ENCODE measurements at places on chromosomes 13 and 19.

DNA sequence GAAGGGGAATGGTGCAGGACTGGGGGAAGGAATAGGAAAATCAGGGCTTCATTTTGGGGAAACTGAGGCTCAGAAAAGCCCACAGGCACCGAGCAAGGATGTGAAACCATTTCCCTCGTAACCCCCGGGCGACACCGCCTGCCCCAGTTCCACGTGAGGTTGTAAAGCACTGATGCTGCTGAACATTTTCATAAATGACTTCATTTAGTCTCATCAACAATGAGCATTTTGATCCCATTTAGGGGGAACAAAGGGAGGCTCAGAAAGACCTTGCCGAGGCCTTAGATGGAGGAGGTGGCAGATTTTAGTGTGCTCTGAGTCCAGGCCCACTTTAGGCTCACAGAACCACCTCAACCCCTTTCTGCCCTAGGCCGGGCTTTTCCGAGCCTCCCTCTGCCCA lies 20.5 kb upstream of the FBXO27 start:
- no peak for DNase-seq

DNA sequence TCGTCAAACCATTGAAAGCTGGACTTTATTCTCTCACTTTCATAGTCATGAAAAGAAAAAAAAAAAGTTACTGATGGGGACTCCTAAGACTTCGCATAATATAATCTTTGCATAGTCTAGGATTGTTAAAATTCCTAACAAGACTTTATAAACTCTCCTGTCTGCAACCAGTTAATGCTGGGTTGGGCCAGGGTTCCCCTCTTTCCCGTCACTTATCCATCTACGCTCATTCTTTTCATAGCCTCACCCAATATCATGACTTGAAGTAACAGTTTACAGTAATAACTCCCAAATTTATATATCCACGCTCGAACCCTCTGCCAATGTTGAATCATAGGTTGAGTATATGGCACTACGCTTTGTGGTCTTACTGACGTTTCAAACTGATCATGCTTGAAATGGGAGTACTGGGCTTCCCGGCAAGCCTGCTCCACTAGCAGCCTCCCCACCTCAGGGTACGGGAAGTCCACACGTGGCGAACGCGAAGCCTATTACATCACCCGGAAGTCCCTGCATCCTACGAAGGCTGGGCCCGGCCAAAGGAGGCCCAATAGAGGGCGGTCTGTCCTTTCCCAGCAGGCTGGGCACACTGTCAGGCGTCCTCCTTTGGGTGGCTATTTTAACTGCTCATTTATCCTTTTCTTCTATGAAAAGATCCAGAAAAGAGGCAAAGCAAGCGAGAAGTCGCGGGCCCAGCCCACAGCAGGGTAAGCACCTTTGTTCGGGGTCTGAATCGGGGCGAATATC lies 694 bp upstream of the ZNF460 start:
- DNase-seq, result peak; percentile 96

DNA sequence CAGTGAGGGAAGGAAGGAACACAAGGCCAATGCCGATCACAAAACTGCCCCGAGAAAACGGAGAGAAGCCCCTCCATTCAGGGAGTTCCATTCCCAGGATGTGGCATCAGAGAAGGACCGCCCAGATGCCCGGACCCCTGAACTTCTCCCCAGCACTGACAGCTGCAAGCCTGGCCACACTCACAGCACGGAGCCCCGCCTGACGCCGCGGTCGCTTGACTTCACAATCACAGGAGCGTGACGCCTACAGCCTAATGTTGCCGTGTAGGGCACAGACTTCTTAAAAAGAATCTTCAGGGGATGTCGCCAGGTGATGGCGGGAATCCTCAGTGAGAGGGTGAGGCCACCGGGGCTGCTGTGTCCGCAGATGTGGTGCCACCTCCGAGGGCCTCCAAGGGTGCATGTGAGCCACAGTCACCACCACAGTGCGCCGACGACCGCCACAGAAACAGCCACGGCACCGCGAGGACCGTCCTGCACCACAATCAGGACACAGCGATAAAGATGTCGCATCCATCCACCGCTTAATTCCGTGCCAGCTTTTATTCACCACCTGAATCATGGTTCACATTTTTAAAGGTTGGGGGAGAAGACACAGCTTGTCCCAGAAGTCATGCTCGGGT lies 77.2 kb downstream of the SPACA7 start:
- no peak for DNase-seq

- DNase-seq, result no peak
Observed at GRCh38 chr13:86840250-86841191, 830.6 kb upstream of the SLITRK5 start.

DNA sequence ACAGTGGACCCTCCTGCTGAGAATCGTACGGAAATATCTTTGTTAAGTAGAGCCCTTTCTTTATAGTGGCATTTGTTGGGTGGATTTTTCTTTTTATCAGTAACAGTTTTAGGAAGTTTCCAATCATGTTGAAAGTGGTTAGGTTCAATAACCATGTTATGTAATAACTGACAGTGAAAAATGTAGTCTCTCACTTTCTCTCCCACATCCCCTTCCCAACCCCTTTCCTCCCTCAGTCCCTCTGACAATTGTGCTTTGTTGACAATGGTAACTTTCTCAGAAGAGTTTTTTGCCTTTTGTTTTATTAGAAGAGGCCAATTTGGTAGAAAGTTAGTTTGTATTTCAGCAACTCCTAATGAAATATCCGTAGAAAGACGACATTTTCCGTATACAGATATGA lies 77.8 kb upstream of the SLAIN1 start:
- DNase-seq, result no peak

- no peak for DNase-seq
Observed at GRCh38 chr13:51997641-51998330, 13.5 kb downstream of the ATP7B start.

- DNase-seq, result no peak
Observed at GRCh38 chr13:86569974-86570373, 770.8 kb upstream of the SLITRK6 start.
